ENCODE measurements at places on chromosomes 5 and 9.
A peak's percentile ranks its signal among the peaks of the same experiment; 100 is the strongest.

DNA sequence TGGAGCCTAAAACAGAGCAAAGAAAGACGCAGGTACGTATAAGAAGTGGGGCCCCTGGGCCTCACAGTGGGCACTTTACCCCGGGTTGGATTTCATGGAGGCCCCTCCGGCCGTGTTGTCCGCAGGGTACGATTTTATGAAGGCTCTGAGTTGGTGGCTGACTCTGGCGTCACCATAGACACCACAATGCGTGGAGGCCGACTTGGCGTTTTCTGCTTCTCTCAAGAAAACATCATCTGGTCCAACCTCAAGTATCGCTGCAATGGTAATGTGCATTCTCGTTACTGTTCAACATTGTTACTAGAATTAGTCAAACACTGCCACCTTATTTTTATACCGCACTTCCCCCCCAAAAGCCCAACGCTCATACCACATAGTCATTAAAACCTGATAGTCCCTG, 47.1 kb downstream of the THBS4 start:
- no peak for DNase-seq

GRCh38 chr9:22238809-22239684, 207.6 kb upstream of the DMRTA1 start:
- peak; percentile 3 for DNase-seq

GRCh38 chr9:95529910-95530309, 13.1 kb upstream of the PTCH1 start:
- no peak for DNase-seq

DNA sequence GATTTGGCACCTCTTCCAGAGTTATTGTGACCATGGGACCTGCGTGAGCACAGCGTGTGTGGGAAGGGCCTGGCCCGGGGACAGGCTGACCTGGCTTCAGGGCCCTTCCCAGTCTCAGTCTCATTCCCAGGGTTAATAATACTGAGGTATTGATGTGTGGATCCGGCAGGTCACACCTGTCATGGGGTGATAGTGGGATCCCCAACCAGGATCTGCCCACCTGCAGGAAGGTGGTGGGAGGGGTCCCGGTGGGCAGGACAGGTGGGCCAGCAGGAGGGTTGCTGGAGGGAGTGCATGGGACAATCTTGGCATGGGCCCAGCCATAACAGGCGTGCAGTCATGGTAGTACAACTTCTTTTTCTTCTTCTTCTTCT, 55.4 kb downstream of the COL15A1 start:
- no peak for DNase-seq

GRCh38 chr9:16561121-16561520, 309.3 kb downstream of the BNC2 start:
- no peak for DNase-seq

DNA sequence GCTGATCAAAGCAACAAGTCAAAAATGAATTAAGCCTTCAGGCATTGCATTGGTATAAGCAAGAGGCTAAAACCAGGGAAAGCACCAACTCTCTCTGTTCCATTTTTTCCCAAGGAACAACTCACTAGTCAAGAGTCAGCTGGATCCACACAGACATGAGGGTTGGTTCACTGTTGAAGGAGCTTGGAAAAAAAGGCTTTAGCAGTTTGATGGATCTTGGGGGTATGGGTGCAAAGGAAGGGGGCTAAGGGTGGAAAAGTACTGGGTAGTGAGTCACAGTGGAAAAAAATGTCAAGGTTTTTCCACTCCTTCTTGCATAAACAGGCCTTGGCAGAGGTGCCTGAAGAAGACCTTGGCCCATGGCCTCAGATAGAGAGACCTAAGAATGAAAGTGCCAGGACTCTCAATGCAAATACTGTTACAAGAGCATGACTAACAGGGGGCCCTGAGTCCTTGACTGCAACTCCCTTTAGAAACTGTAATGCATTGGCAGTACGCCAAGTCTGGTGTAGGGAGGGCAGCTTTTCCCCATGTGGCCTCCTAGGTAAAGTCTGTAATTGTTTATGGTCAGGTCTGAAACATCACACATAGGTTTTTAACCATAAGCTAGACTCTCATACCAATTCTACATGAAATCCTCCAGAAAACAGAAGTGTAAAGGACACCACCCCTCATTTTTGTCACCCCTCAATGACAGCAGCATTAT, 23.7 kb downstream of the ACTL7A start:
- DNase-seq, result peak; percentile 87

Measured in NCI-H2029 (cell line).